ENCODE measurements at places on chromosomes 2 and 18.

- DNase-seq = no peak
These were observed 139.5 kb upstream of the NABP1 start for GRCh38 chr2:191538334-191538903.

GRCh38 chr2:160279813-160280465, 79.9 kb upstream of the ITGB6 start:
- DNase-seq = no peak

DNA sequence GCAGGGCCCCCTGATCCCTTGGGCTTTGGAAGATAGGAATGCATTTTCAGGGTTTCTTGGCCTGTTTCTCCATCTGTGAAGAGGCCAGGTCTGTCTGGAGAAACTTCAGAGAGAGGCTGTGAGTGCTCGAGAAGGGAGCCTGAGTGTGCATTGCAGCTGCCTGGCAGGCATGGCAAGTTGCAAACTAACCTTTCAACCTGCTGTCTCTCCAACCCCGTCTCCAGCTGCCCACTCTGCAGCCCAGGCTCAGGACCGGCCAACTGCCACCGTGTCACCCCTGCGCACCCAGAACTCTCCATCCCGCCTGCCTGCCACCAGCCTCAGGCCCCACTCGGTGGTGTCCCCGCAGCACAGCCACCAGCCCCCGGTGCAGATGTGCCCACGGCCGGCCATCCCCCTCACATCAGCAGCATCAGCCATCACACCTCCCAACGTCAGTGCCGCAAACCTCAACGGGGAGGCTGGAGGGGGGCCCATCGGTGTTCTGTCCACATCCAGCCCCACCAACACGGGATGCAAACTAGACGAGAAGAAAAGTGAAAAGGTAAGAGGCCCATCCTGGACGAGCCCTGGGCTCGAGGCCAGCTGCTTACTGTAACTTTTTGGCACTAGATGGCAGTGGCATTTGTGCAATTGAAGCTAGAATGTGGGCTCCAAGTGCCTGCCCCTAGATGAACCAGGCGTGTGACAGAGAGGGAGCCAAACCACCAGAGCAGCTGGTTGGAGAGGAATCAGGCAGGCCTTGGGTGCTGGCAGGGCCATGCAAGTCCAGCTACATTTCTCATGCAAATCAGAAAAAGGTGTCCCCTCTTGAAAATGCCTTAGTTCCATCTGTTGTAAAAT, 164.6 kb downstream of the SEPTIN10 start:
- no peak for DNase-seq

- DNase-seq = no peak
These were observed 29.0 kb upstream of the TAF1B start for GRCh38 chr2:9814129-9814868.

DNA sequence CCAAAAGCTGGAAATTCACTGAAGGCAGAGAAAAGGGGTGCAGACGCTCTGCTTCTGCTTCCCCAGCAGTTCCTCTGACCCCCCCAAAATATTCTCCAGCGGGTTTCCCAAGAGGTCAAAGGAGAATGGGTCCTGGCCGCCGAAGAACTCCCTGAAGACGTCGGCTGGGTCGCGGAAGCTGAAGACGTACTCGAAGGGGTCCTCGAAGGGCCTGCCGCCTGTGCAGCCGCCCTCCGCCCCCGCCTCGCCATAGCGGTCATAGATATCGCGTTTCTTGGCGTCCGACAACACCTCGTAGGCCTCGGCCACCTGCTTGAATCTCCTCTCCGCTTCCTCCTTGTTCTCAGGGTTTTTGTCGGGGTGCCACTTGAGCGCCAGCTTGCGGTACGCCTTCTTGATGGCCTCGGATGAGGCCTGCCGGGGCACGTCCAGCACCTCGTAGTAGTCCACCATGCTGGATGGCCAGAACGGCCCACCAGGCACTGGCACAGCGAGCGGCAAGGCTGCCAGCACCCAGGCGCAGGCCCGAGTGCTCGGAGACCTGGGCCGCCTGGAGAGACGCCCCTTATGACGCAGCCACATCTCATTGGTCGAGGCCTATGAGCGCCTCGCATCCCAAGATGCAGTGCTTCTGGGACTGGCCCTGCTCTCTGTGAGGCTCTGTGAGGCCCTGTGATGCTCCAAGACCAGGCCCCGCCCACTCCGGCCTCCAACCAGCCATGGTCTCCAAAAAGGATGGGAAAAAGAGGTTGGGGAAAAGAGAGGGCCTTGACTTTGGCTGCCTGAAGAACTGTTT, 14.8 kb downstream of the UGT1A3 start:
- no peak for DNase-seq

DNA sequence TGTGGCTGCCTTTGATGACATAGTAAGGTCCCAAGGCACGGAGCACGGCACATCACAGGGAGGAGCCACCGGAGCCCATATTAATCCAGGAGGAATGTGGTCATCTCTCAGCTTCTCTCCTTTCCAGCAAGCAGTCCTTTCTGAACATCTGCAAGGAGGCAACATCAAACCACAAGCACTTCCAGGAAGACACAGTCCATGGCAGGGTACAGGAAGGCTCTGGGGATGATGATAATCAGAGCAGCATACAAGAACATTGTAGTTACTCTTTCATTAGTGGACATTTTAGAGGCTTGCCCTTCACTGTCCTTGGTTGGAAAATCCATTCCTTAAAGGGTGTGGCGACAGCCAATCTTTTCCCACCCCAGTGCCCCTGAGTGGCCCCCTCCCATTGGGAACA, 31.1 kb downstream of the YPEL5 start:
- no peak for DNase-seq

DNA sequence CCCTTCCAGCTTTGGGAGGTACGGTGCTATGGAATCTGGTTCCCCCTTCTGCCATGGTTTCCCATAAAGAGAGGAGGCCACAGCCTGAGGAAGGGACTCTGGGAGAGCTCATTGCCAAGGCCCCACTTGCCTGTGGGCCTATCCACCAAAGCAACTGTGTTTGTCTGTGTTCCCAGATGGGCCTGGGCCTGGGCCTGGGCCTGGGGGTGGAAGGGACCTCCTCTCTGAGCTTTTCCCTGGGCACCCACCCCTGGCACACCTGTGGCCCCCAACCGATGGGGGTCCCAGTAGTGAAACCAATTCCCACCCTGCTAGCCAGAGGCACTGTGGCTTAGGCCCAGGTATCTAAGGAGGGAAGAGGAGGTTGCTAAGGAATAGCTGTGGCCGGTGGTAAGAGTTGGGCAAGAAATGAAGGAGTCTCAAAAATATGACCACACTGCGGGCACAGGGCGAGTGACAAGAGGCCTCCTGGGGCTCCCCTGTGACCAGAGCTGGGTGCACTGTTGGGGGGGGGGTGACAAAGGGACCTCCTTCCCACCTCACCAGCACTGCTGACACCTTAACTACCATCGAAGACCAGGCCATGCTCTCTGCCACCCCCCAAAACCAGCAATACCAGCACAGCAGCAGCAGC, 4.9 kb upstream of the DUSP2 start:
- DNase-seq = no peak

GRCh38 chr2:13779996-13780395, 852.5 kb upstream of the LRATD1 start:
- DNase-seq = no peak

- no peak for DNase-seq
These were observed 33.1 kb downstream of the LRRFIP1 start for GRCh38 chr2:237660381-237660900.

DNA sequence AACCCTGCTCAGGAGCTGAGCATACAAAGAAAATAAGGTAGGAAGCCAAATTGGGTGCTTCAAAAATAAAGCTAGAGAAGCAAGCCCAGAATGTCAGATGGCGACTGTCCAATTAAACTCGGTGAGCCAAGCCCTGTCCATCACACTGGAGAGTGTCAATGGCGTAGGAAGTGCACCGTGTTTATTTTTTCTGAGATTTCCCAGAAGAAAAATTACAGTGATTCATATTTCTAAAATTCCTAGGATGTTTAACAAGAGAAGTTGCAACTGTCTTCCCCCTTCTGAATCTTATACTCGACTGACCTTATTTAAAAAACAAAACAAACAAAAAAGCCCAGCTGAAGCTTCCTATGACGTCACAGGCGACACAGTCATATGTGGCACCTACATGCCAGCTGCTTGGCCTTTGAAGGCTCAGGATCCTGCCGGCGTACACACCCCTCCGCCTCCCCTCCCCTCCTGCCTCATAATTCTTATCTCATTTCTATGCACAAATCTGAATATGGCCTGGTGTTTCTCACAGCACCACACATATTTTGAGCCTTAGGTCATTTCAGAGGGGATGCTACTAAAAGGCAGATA, 60.8 kb downstream of the MBP start:
- DNase-seq = no peak

GRCh38 chr2:45839508-45840251, 188.2 kb downstream of the PRKCE start:
- no peak for DNase-seq

DNA sequence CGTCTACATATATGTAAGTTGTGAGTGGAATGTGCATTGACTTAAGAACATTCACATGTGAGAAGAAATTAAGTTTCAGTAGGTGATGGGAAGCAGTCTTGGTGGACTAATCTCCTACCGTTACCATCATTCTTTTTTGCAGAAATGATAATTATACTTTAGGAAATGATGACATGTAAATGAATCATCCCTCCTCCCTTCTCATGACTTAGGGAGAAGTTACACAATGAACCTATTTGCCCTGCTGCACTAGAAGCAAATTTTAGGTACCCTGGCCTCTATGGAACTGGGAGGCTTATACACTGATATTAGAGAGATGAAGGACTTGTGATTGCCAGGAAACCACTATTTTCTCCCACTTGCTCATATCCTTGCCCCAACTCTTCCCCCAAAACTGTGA, 214.2 kb downstream of the CALCRL start:
- no peak for DNase-seq

GRCh38 chr2:152925547-152926448, 207.4 kb downstream of the ARL6IP6 start:
- DNase-seq = peak; percentile 17

DNA sequence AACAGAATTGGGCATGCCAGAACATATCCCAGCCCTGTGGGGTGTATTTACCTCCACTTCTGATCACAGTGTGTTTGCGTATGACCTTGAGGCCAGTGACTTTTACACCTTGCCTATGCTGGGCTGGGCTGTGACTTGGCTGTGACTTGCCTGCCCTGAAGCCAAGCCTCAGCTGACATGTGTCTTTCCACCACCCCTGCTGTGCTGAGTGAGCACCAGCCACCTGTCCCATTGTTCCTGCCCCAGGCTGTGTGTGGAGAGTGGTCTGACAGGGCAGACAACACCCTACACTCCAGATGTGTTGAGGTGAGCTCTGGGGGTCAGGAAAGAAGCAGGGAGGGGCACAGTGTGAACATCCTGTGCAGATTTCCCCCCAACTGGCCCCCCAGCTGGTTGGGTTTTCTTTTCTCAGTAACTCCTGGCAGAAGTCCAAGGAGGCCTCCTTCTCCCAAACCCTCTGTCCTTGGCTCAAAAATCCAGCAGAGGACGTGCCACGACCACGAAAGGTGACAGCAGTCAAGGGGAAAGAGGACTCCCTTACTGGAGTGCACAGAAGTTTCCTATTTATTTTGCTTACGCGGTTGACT, 5.1 kb upstream of the STEAP3 start:
- DNase-seq = no peak

- no peak for DNase-seq
These were observed 257.1 kb downstream of the ACKR3 start for GRCh38 chr2:236826606-236827156.

GRCh38 chr2:41375901-41376300, 671.9 kb upstream of the PKDCC start:
- DNase-seq = no peak

GRCh38 chr2:170180031-170180566, 2.2 kb downstream of the MYO3B start:
- no peak for DNase-seq

GRCh38 chr2:18784245-18784644, 194.9 kb upstream of the NT5C1B start:
- no peak for DNase-seq

GRCh38 chr2:222017252-222017850, 281.4 kb downstream of the PAX3 start:
- no peak for DNase-seq

GRCh38 chr2:25651782-25652455, 21.5 kb downstream of the DTNB start:
- DNase-seq = no peak

GRCh38 chr2:160429248-160430000, 64.2 kb downstream of the RBMS1 start:
- no peak for DNase-seq

GRCh38 chr2:180017784-180018183, 10.7 kb upstream of the CWC22 start:
- no peak for DNase-seq

DNA sequence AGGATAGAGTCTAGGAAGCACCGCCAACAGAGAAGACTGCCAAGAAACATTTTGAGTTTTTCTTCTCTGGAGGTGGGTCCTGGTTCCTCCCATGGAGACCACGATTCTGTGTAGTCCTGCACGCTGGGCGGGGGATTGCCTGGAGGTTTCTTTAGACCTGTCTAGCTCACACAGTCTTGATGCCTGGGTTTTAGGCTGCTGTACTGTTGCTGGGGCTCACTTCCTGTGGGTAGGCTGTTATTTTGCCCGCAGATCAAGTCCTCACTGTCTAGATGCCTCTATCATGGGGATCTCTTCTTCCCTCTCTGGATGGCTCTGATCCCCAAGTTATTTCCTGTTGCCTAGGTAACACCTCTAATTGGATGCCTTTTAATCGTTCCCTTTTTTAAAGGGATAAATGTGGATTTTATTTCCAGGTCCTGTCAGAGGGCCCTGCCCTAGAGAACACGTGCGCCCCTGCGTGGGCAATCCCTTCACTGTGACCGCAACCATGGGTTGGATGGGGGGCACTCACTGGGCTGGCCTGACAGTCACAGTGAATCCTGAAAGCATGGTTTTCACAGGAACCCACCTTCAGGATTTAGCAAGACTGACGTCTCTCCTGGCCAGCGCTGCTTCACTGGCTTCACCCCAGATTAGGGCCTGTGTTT, 115.7 kb downstream of the MSH2 start:
- DNase-seq = no peak

DNA sequence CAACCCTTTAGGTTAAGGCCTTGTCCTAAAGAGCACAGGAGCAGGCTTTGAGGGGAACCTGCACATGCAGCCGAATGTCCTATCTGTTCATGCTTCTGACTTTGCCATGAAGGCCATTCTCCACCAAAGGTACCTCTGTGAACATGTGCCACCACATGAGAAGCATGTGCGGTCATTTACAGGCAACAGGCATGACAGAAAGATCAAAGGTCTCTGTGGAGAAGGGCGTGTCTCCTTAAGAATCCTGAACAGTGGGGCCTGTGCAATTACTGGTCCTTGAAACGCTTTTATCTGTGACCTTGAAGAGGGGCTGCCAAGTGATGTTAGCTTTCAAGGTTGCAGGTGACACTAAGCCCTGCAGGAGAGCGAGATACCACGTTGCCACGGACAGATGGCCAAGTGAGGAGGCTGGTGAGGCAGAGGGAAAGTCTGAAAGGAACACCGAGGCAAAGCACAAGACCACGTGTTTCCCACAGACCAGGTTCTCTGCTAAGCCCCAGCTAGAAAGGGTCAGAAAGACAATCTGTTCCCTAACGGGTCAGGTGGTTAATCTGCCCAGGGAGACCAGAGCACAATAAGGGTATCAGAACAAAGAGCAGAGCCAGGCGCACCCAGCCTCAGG, 19.5 kb upstream of the POMC start:
- no peak for DNase-seq

GRCh38 chr18:26650310-26651268, 102.2 kb upstream of the KCTD1 start:
- DNase-seq = no peak

- no peak for DNase-seq
These were observed 383.0 kb upstream of the LRRTM1 start for GRCh38 chr2:80687524-80687923.

All from stimulated activated CD4-positive, alpha-beta T cell treated with anti-CD3 and anti-CD28 coated beads, Interleukin-12 subunit alpha, Interleukin-12 subunit beta, amount 100 ng/mL, for 48 hours (primary cell).